T-cell (primary cell): ENCODE measurements at places on chromosomes 13 and 19. TPM values are rescaled to one million over a fixed set of nuclear protein-coding genes. Genes with fewer than 3 reads are reported as not detected.

GRCh38 chr13:79593641-79594275 is 112.8 kb downstream of the NDFIP2 start:
- H3K4me1 ChIP-seq = no peaks in the 10 kb centered on the region
- H3K4me3 ChIP-seq = no peak overlapping the region
- no peak overlapping the region for H3K27ac ChIP-seq

Gene PPP1R12C
- total RNA-seq = 129 TPM

GRCh38 chr13:51033421-51034185 is 77.5 kb downstream of the C13orf42 start:
- H3K4me3 ChIP-seq = no peak overlapping the region
- H3K36me3 ChIP-seq = no peaks in the 10 kb centered on the region
- DNase-seq = no peak
- no peaks in the 10 kb centered on the region for H3K4me1 ChIP-seq
- H3K27ac ChIP-seq = no peak overlapping the region
- peaks cover 2% of the 10 kb centered on the region for H3K27me3 ChIP-seq

GRCh38 chr13:113304121-113304520 is 7.1 kb downstream of the LAMP1 start:
- no peak overlapping the region for H3K27ac ChIP-seq
- DNase-seq = no peak
- H3K4me1 ChIP-seq = no peaks in the 10 kb centered on the region
- H3K4me3 ChIP-seq = no peak overlapping the region

GRCh38 chr13:50592412-50593155 is 250.9 kb downstream of the DLEU7 start:
- H3K27ac ChIP-seq = no peak overlapping the region
- peaks cover 33% of the 10 kb centered on the region for H3K4me1 ChIP-seq
- DNase-seq = no peak

GRCh38 chr19:43619262-43620060 is at the start of gene ZNF428:
Gene ZNF428, minus strand, starts transcription at chr19:43619629. Its CDS starts 5,325 bp downstream, at chr19:43614304.
- H3K27me3 ChIP-seq = no peaks in the 10 kb centered on the region
- peak within 1 kb of the TSS; percentile 90 for H3K4me3 ChIP-seq
- DNase-seq = peak; percentile 79
- no peaks in the 10 kb centered on the region for H3K36me3 ChIP-seq
- peak within 1 kb of the TSS; percentile 84 for H3K27ac ChIP-seq
